ENCODE measurements at places on chromosomes 13 and 19.

- no peak for DNase-seq
Observed at GRCh38 chr19:21487969-21488368, 17.4 kb upstream of the ZNF429 start.

DNA sequence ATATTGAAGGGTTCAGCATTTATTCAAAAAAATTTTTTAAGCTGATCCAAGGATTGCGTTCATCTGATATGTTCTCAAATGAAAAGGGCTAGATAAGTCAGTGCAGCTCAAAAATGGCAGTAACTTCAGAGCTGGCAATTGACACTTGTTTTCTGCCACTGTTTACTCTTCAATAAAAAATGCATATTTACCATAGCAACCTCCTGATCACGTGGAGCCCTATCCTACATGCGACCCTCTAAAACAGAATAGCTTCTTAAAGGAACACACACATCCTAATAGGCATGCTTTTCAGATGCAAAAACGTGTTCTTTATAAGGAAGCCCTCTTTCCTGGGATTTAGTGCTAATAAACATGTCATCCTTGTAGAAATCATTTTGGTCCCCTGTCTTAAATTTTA is 150.2 kb downstream of the ZNF536 start:
- no peak for DNase-seq

GRCh38 chr13:113560645-113561416 is 23.7 kb upstream of the TFDP1 start:
- DNase-seq: no peak

GRCh38 chr13:26760832-26761582 is 421 bp upstream of the GPR12 start:
- DNase-seq: no peak

DNA sequence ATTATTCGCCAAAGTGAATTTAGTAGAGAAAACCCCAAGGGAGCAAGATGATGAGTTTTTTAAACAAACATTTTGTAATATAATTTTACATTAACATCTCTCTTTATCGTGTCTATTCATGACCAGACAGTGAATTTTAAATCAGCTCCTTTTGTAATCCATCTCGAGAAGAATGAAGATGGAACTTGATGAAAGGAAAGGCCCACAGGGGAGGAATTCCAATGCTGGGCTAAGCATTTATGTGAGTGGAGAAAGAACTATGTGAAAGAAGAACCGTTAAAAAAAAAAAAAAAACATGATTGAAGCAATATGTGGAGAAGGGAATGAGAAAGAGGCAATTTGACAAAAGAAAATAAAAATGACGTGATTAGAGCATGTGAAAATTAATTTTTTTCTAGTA is 170.6 kb downstream of the KCTD12 start:
- no peak for DNase-seq

GRCh38 chr19:16062789-16063188 is 13.5 kb upstream of the TPM4 start:
- DNase-seq: no peak

DNA sequence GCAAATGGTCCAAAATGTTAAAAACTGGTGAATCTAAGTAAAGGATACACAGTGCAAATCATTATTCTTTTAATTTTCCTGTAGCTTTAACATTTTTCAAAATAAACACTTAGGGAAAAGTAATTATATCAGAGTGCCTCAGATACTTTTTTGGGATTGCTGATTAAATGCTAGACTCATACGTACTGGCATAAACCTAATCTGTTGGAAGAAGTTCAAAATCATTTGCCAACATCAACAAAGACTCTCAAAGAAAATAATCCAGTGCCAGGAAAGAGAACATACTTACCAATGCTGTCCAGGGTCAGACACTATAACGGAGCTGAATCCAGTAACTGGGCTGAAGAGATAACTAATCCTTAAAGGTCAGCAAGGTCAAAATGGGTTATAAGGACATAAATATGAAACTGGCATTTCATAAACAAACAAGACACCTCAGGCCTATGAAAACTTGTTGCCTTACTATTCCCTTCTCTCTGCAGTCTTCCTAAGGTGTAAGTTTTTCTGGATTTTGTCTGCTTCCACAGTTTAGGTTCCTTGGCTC is 3.3 kb upstream of the ZNF420 start:
- DNase-seq: no peak

DNA sequence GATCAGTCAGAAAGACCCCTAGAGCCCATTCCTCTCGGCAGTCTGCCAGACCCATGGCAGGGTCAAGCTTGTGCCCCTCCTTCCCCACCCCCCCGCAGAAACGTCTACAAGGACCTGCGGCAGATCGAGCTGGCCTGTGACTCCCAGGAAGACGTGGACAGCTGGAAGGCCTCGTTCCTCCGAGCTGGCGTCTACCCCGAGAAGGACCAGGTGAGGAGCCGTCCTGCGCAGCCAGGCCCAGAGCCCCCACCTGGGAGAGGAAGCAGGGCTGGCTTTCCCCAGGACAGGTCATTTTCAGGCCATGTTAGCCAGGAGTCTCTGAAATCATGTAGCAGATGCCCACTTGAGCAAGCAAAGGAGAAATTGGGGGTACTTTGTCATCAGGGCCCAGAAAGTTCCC is 12.3 kb downstream of the TMED1 start:
- DNase-seq: no peak

GRCh38 chr19:46014534-46014933 is 8.3 kb downstream of the PGLYRP1 start:
- DNase-seq: no peak

GRCh38 chr13:71358218-71358617 is 508.8 kb downstream of the DACH1 start:
- no peak for DNase-seq

- DNase-seq: no peak
Observed at GRCh38 chr19:47230921-47231214, at the start of gene BBC3. TSS of gene BBC3 (minus strand) at chr19:47231199. CDS start at chr19:47228431, 2,768 bp downstream.

DNA sequence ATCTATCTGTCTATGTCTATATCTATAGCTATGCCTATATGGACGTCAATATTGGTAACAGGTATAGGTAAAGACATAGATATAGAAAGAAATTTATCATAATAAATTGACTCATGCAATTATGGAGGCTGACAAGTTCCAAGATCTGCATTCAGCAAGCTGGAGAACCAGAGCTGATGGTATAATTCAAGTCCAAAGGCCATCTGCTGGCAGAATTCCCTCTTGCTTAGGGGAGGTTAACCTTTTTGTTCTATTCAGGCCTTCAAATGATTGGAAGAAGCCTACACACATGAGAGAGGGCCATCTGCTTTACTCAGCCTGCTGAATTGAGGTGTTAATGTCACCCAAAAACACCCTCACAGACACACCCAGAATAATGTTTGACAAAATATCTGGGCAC is 10.8 kb downstream of the RASL11A start:
- DNase-seq: no peak

GRCh38 chr13:113630804-113631203 is 27.2 kb downstream of the ATP4B start:
- DNase-seq: no peak

- no peak for DNase-seq
Observed at GRCh38 chr13:111121506-111121905, 6.4 kb downstream of the ARHGEF7 start.

DNA sequence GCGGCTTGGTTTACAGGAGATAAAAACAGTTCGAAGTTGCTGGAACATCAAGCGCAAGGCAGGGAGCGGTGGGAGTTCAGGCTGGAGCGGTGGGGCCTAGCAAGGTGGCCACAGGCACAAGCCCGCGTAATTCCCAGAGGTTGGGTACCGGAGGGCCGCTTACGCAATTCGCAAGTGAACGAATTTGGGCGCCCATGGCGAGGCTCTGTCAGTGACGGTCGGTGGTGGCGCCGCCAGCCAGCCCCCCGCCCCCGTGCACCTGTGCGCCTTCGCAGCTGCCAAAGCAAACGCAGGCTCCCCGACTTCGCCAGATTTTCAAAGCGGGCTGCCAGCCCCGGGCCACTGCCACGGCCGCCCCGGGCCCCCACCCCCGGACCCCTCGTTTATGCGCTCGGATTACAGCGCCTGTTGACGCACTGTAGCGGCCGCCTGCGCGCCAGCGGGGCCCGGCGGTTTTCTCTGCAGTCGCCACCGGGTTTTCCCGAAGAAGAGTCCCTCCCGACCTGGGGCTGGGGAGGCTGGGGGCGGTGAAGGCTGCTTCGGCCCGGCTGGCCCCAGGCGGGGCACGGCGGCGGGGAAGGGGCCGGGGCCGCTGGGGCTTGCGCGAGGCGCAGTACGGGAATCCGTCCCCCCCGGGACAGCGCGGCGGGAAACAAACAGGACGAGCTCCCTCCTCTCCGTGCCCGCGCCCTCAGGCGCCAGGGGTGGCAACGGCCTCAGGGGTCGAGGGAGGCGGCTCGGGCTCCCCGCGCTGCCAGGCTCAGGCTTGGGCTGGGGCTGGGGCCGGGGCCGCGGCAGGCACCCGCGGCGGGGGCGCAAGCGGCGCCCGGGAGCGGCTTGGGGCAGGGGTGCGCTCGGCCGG is 709 bp downstream of the N4BP2L1 start:
- DNase-seq: peak; percentile 62

DNA sequence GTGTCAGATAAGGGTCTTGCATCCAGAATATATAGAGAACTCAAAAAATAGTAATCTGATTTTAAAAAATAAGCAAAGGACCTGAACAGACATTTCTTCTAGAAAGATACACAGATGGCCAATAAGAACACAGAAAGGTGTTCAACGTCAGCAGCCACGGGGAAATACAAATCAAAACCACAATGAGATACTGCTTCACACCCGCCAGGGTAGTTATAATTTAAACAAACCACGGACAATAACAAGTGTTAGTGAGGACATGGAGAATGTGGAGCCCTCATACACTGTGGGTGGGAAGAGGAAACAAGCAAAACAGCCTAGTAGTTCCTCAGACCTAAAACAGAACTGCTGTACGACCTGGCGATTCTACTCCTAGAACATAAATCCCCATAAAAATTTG is 26.7 kb upstream of the NAPA start:
- DNase-seq: no peak

- DNase-seq: no peak
Observed at GRCh38 chr19:5103812-5104410, 135.0 kb downstream of the KDM4B start.

- no peak for DNase-seq
Observed at GRCh38 chr13:24505256-24505655, 7.3 kb downstream of the PARP4 start.
